ENCODE measurements at places on chromosomes 4 and X. TPM values are rescaled to one million over a fixed set of nuclear protein-coding genes. Genes with fewer than 3 reads are reported as not detected.

DNA sequence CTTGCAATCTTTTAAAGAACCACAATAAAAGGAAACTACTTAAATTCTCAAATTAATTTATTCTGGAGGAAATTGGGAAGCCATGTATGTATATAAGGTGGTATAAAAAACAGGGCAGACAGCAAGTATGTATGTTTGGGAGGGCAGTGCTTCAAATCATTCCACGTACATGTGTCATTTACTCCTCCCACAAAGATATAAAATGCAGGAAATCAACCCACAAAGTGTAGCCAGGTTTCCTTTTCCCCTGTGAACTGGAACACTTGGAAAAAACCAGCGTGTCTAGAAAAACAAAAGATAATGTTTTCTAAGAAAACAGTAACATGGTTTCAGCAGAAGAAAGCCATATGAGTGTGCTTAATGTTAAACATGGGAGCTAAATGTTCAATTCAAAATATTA, 156.7 kb upstream of the FAM47A start:
- H3K27me3 ChIP-seq: no peaks in the 10 kb centered on the region
- no peaks in the 10 kb centered on the region for H3K36me3 ChIP-seq
- no peak overlapping the region for H3K4me3 ChIP-seq
- no peak overlapping the region for H3K27ac ChIP-seq
- no peaks in the 10 kb centered on the region for H3K4me1 ChIP-seq
- no peak for DNase-seq

GRCh38 chr4:17336524-17336961, 175.3 kb downstream of the QDPR start:
- H3K4me3 ChIP-seq: no peak overlapping the region
- H3K36me3 ChIP-seq: no peaks in the 10 kb centered on the region
- no peak overlapping the region for H3K27ac ChIP-seq
- H3K27me3 ChIP-seq: peaks cover 6% of the 10 kb centered on the region
- peak; percentile 16 for DNase-seq

DNA sequence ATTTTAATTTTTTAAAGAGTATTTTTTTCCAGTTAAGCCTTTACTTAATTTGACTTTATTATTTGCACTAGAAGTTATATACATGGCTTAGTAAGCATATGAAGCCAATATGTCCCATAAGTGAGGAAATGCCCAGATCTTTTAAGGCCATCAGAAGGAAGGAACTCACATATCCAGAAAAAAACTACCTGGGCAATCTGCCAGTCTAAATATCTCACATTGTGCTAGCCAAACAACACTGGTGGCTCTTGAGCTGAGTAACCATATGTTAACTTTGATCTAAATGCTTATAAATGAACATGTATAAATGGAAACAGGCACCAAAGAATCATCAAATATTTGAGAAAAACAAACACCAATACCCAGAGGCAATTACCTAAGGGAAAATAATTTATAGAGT, 138.6 kb upstream of the APOOL start:
- H3K27ac ChIP-seq: no peak overlapping the region
- H3K4me1 ChIP-seq: no peaks in the 10 kb centered on the region
- no peaks in the 10 kb centered on the region for H3K36me3 ChIP-seq
- H3K4me3 ChIP-seq: no peak overlapping the region

GRCh38 chr4:152104901-152105357, 344.1 kb upstream of the GATB start:
- DNase-seq: no peak
- peaks cover 75% of the 10 kb centered on the region for H3K4me1 ChIP-seq
- H3K27ac ChIP-seq: no peak overlapping the region
- H3K4me3 ChIP-seq: no peak overlapping the region
- no peaks in the 10 kb centered on the region for H3K36me3 ChIP-seq
- no peaks in the 10 kb centered on the region for H3K27me3 ChIP-seq

- H3K27ac ChIP-seq: no peak overlapping the region
- DNase-seq: no peak
- H3K27me3 ChIP-seq: no peaks in the 10 kb centered on the region
- peaks cover 7% of the 10 kb centered on the region for H3K4me1 ChIP-seq
Observed at GRCh38 chr4:89998469-89999011, 103.9 kb downstream of the MMRN1 start.

DNA sequence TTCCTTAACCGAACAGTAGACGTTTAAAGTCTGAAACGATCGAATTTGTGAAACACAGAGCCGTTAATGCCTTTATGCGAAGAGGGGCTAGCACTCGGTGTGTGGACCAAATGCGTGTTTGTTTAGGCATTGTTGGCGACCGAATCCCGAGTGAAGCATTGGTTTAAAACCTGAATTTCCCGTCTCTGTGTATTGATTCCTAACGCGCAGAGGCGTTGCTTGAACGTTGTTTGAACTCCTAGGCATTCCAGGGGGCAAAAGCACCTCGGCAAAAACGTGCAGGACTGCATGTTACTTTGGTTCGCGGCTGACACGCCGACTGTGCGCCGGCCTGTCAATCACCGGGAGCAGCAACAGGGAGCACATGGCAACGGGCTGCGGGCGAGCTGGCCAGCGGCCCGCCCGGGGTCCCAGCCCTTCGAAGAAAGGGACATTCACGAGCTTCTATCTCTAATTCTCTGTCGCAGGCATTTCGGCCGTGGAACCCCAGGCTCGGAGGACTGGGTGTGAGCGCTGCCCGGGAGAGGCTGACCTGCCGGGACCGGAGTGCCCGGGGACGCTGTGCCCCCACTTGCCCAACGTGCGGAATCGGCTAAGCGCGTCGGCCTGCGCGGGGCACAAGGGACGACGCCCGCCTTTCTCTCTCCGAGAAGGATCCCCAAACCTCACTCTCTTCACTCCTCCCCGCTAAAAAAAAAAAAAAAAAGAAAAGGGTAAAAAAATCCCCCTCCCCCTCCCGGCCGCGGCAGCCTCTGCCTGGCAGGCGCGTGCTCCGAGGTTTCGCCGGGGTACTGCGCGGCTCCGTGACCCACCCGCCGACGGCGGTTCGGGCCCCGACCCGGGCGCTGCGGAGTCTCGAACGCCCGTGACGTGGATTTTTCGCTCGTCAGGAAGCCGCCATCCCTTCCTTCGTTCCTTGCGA, 810 bp downstream of the SPRY1 start:
- peak overlapping the region; percentile 87 for H3K4me3 ChIP-seq
- peaks cover 65% of the 10 kb centered on the region for H3K4me1 ChIP-seq
- no peaks in the 10 kb centered on the region for H3K27me3 ChIP-seq
- peak overlapping the region; percentile 95 for H3K27ac ChIP-seq
- peak; percentile 46 for DNase-seq

DNA sequence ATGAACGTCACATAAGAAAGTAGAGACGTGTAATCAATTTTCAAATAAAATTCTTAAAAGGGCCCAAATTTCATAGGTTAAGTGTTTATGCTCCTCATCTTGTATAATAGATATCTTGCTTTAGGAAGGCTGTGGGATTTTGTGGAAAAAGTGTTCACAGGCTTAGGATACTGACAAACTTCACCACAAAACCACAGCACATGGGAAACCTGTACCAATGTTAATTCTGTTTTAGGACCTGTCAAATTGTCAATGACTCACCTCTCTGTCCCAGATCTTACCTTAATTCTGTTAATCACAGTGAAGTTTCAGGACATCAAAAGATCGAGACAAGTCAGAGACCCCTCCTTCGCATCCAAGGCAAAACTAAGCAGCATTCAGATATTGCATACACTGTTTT, 24.2 kb downstream of the FGFBP1 start:
- no peak for DNase-seq
- no peaks in the 10 kb centered on the region for H3K4me1 ChIP-seq
- peaks cover 68% of the 10 kb centered on the region for H3K27me3 ChIP-seq
- H3K27ac ChIP-seq: no peak overlapping the region
- no peaks in the 10 kb centered on the region for H3K36me3 ChIP-seq

GRCh38 chr4:56305390-56305789, 81.9 kb downstream of the AASDH start:
- no peak for DNase-seq
- H3K4me3 ChIP-seq: no peak overlapping the region
- no peaks in the 10 kb centered on the region for H3K36me3 ChIP-seq

DNA sequence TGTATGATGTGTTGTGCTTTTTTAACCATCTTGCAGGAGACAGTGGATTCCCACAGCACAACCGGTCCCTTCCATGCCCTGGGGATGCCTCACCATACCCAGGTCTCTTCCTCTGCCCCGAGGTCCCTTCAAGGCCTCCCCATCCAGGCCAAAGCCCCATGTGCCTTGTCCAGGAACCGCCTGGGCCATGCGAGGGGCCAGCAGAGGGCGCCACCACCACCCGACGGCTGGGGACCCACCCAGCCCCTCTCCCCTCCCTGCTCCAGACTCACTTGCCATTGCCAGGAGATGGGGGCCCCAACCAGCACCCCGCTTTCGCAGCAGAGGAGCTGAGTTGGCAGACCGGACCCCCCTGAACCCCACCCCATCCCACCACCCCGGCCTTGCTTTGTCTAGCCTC, 485.5 kb downstream of the TRAM1L1 start:
- H3K4me3 ChIP-seq: no peak overlapping the region
- DNase-seq: no peak
- H3K27me3 ChIP-seq: no peaks in the 10 kb centered on the region
- H3K36me3 ChIP-seq: no peaks in the 10 kb centered on the region
- no peaks in the 10 kb centered on the region for H3K4me1 ChIP-seq

DNA sequence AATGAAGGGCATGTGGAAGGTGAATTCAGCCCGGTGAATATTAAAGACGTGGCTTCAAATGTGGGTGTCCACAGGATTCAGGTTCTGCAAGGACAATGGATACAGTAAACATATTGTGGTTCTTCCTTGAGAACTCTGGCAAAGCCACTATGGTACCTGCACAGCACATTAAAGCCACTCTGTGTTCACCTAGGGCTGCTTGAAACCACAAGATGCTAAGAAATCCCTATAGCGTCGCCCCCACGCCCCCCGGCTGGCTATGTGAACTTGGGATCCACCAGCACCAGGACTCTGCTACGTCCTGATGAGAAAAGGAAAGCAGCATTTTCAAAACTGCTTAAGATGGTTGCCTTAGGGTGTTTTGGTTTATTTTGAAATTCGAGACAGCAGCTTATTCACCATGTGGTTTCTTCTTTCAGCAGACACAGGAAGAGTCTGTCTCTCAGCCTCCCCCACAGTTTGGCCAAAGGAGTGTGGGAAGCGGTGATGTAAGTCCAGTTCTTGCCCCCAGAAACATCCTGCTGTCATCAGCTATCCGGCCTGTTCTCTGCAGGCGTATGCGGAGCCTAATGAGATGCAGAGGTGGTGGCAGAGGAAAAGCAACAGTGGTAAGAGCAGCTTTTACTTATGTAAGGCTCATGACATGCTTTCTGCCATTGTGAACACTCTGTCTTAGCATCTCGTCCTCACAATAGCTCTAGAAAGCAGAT, 111.5 kb downstream of the AFAP1 start:
- peak overlapping the region; percentile 84 for H3K27ac ChIP-seq
- DNase-seq: peak; percentile 75

DNA sequence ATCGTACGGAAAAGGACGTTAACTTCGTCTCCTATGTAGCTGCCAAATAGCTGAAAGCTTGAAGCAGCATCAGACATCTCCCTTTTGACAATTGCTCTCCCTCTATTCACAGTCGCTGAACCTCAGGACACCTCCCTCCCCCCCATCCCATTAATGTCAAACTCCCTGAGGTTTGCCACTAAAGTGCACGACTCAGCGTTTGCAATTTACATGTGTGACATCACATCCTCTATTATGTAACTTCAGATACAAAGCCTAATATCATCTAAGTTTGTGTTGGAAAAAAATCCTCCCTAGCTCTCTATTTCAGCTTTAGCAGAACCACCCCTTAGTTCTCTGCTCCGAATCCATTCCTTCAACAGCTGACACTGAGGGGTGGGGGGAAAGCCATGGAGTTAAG, 5.5 kb upstream of the NR3C2 start:
- no peak for DNase-seq
- peak overlapping the region; percentile 59 for H3K27ac ChIP-seq
- no peaks in the 10 kb centered on the region for H3K27me3 ChIP-seq
- peaks cover 61% of the 10 kb centered on the region for H3K4me1 ChIP-seq

GRCh38 chr4:165838575-165838974, 34.5 kb upstream of the TLL1 start:
- no peak for DNase-seq
- no peaks in the 10 kb centered on the region for H3K27me3 ChIP-seq
- H3K4me1 ChIP-seq: peaks cover 5% of the 10 kb centered on the region
- H3K36me3 ChIP-seq: no peaks in the 10 kb centered on the region

DNA sequence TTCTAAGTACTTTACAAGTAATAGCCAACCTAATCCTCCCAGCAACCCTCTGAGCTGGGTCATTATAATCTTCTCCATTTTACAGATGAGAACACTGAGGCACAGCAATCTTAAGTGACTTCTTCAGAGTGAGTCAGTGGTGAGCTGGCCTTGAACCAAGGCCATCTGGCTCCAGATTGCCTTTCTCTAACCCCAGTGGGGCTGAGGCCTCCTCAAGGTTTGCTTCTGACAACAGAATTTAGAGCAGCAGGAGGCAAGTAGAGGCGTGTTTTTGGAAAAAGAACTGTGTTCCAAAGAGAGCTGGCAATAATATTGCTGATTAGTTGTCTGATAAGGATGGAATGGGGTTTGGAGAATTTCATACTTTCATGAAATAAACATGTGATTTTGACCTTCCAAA, 41.2 kb downstream of the PIR start:
- DNase-seq: peak; percentile 34
- no peak overlapping the region for H3K4me3 ChIP-seq
- peak overlapping the region; percentile 48 for H3K27ac ChIP-seq
- peaks cover 23% of the 10 kb centered on the region for H3K36me3 ChIP-seq

- no peaks in the 10 kb centered on the region for H3K4me1 ChIP-seq
- H3K27me3 ChIP-seq: no peaks in the 10 kb centered on the region
- peak overlapping the region; percentile 83 for H3K4me3 ChIP-seq
- no peak for DNase-seq
Observed at GRCh38 chrX:139930401-139930800, 2.5 kb downstream of the ATP11C start.

GRCh38 chr4:134001057-134001456, 200.5 kb downstream of the PABPC4L start:
- H3K27ac ChIP-seq: no peak overlapping the region
- DNase-seq: no peak
- H3K27me3 ChIP-seq: no peaks in the 10 kb centered on the region
- H3K4me1 ChIP-seq: no peaks in the 10 kb centered on the region
- no peaks in the 10 kb centered on the region for H3K36me3 ChIP-seq

GRCh38 chr4:38177035-38177546, 216.9 kb downstream of the PTTG2 start:
- no peaks in the 10 kb centered on the region for H3K27me3 ChIP-seq
- peak; percentile 34 for DNase-seq
- peak overlapping the region; percentile 66 for H3K27ac ChIP-seq
- H3K36me3 ChIP-seq: no peaks in the 10 kb centered on the region

GRCh38 chrX:70281951-70282350, at the start of gene RAB41:
Gene RAB41 (plus strand): TSS chrX:70282172. CDS start chrX:70282218, 46 bp downstream.
- no peak within 1 kb of the TSS for H3K27ac ChIP-seq
- DNase-seq: no peak
- no peaks in the 10 kb centered on the region for H3K27me3 ChIP-seq
- H3K4me1 ChIP-seq: no peaks in the 10 kb centered on the region
- H3K4me3 ChIP-seq: no peak within 1 kb of the TSS
- peaks cover 4% of the 10 kb centered on the region for H3K36me3 ChIP-seq

Gene HTN1
- not detected for total RNA-seq

Gene BEND2
- total RNA-seq: not detected

Gene PASD1
- not detected for total RNA-seq

Gene ARX
- total RNA-seq: not detected

Gene CT47A1
- not detected for total RNA-seq

Gene CFAP47
- not detected for total RNA-seq

Gene LONRF3
- 0.93 TPM for total RNA-seq

Gene BCOR
- 15.1 TPM for total RNA-seq

Gene SHROOM3
- 16.2 TPM for total RNA-seq

Gene LYAR
- total RNA-seq: 12.5 TPM

Gene DCAF12L2
- total RNA-seq: 0.11 TPM

Gene TLR6
- total RNA-seq: 0.71 TPM

Gene CLGN
- total RNA-seq: 47.0 TPM

Gene HSPA4L
- 16.1 TPM for total RNA-seq

Gene CA5B
- total RNA-seq: 3.2 TPM

Gene SOX3
- not detected for total RNA-seq
